Suppressor macrophage treated with lipopolysaccharide for 1 hour (primary cell): ENCODE measurements at places on chromosomes 6 and 20.

DNA sequence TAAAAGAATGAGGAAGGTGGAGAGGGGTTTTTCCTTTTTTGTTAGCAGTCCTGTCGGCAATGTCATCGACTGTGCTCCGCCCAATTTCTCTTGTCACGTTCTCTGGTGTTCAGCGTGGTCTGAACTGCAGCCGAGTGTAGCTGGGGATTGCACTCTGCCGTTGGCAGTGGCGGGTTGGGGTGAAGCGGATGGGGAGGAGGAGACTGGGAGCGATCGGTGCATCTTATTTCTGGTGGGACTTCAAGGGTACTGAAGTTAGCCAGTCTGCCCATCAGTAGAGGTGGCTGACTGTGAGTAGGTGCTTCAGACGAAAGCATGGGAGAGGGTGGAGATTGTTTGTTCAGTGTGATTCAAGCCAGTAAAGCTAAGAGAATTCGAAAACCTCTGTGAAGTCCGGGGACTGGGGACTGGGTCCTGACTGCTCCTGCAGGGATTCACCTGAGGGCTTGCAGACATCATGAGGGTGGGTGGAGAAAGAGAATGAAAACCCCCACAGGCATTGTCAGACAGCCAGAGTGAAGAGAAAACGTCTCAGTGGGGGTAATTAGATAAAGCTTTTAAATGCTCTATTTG lies 5.1 kb downstream of the RREB1 start:
- peak; percentile 69 for DNase-seq

- no peak for DNase-seq
These were observed 97.2 kb upstream of the DOK5 start for GRCh38 chr20:54377992-54378773.

GRCh38 chr20:31760519-31761240 lies 21.6 kb downstream of the TPX2 start:
- no peak for DNase-seq

DNA sequence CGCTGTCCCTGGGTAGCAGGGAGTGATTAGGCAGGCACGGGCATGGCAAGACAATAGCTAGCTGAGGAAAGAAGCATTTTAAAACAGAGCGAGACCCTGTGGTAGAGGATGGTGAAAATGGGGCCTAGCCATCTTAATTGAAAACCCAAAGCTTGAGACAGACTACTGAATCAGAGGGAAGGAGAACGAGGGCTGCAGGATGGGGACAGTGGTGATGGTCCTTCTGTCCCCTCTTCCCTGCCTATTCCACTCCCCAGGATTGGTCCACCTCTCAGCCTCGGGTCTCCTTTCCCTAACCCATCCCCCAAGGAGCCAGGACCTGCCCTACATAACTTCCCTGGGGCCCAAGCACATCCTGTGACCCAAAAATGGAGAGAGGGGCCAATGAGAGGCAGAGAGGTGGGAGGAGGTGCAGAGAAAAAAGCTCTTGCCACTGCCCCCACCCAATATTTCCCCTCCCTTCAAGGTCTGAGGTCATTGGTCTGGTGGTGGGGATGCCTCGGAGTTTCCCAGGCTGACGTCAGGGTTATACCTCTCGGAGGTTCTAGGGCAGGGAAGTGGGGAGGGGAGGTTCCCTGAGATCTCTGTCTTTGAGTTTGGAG lies 884 bp upstream of the CUTA start:
- peak; percentile 75 for DNase-seq

DNA sequence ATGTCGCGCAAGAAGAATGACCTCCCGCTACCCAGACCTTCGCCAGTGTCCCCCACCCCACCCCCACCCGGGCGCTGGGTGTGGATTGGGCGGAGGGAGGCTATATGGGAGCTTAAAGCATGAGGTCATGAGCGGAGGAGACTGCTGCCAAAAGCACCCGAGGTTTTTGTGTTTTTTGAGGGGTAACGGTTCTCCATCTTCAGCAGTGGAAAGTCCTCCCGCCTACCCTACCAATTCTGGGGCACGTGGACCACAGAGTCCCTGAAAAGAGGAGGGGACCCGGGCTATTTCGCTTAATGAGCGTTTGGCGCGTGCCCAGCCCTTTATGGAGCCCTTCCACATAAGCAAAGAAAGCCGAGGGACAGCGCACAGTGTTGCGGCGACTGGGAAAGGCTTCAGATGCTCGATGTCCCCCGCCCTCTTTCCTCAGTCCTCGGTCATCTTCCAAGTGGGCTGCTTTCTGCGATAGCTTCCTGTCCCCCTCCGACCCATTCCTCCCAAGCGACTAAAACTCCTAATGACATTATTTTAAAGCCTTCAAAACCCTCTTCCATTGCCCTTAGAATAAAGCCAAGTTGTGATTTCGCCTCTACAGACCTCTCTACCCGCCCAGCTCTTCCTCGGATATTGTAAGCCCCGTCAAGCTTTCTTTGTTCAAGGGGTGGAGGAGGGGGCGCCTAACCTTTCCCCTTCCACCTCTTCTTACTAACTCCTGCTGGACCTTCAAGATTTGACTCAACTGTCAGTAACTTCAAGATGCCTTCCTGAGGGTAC lies 2.1 kb upstream of the TRERF1 start:
- peak; percentile 62 for DNase-seq

GRCh38 chr20:37331060-37331857 lies 14.7 kb upstream of the SRC start:
- DNase-seq: no peak

- DNase-seq: no peak
These were observed 5.2 kb upstream of the ADRM1 start for GRCh38 chr20:62297449-62298227.

GRCh38 chr6:43024436-43024835 lies 3.0 kb downstream of the RRP36 start:
- no peak for DNase-seq

- peak; percentile 78 for DNase-seq
These were observed 106.5 kb upstream of the LAMP5 start for GRCh38 chr20:9407805-9408421.

- DNase-seq: peak; percentile 26
These were observed 71.0 kb upstream of the MRAP2 start for GRCh38 chr6:83962582-83962981.

DNA sequence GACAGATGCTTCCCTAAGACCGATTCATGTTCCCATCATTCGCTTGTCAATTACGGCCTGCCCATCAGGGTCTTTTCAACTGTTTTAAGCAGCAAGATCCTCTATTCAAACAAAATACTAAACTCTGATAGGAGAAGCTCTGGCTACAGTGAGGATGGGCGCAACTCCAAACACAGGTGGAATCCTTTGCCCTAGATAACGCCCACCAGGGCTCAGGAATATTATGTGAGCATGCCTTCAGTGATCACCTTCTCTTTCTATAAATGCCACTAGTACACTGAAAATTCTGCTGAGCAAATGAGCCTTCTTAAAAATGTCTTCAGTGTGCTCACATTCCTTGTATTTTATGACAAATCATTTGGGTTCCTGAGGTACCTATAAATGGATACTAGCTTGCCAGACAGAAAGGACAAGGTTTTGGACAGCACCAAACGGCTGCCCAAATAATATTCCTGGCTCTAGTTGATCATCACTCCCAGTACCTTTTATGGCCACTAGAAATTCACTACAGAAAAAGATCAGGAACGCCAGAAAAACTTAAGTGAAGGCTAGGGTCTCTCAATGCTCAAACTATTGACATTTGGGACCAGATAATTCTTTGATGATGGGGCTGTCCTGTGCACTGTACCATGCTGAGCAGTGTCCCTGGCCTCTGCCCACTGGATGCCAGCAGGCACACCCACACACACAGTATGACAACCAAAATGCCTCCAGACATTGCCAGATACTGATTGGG lies 13.1 kb downstream of the ZNF217 start:
- no peak for DNase-seq

GRCh38 chr6:147615659-147616456 lies 107.4 kb downstream of the SAMD5 start:
- DNase-seq: no peak

DNA sequence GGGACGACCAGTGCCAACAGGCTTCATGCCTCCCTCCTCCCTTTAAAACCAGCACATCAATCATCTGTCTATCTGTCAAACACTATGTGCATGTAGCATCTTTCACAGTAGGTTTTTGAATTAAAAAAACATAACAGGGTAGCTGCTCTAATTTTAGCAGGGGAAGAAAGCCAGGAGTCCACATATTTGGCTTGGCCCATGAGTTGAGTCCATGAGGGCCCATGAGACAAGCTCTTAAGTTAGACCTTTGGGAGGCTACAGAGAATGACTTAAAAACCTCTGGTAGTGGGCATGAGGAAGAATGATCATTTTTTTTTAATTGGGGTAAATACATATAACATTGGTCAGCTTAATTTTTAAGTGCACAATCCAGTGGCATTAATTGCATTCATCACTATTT lies 194.9 kb downstream of the UTRN start:
- DNase-seq: no peak

- no peak for DNase-seq
These were observed 356.4 kb downstream of the CDH4 start for GRCh38 chr20:61608275-61609085.

DNA sequence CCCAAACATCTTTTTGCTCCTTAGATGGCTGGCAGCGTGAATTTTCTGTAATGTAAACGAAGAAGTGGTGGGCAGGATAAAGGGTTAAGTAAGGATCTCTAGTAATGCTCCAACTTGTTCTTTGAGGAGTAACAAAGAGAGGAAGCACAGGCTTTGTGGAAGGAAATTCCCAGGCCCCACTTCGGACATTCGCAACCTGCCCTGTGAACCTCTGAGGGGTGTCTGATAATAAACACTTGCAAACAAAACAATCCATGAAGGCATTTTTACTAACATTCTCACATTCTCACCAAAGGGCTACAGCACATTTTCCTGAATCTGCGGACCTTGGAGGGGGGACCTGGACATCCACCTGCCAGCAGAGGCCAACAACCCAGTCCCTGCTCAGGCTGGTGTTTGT lies 25.8 kb upstream of the ADGRF5 start:
- DNase-seq: no peak

DNA sequence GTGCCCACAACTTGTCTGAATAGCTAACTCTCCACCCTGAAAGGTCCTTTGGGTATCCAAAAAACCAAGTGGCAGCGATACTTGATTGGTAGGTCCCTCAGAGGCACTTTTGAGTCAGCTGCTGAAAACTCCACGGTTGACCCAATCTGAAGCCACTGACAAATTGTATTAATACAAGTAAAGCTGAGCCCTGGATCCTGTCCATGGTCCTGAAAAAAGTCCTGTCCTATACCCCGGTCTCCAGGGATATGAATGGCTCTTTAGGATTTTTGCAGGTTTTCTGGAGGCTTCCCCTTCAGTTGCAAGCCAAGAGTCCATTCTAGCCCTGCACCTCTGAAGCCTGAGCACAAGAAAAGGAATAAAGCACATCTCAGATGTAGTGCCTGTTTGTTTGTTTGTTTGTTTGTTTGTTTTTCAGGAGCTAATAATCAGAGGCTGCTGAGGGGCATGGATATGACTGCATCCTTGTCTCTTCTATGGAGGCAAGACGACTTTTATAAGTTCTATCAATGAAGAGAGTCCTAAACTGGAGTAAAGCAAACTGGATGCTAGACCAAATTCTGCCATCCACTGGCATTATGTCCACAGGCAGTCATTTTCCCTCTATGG lies 1.7 kb upstream of the SLC12A5 start:
- peak; percentile 82 for DNase-seq

DNA sequence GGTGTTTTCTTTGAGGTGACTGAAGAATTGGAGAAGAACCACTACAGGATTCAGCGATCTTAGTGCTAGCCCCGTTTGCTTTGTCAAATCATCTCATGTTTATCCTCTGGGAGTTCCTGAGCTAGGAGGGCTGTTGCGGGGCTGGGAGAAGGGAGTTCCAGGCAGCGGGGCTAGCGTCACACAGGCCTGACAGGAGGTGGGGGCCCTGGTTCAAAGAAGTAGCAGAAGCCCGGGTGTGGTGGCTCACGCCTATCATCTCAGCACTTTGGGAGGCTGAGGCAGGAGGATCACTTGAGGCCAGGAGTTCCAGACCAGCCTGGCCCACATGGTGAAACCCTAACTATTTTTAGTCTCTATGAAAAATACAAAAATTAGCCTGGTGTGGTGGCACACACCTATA lies 33.2 kb upstream of the SULF2 start:
- no peak for DNase-seq

DNA sequence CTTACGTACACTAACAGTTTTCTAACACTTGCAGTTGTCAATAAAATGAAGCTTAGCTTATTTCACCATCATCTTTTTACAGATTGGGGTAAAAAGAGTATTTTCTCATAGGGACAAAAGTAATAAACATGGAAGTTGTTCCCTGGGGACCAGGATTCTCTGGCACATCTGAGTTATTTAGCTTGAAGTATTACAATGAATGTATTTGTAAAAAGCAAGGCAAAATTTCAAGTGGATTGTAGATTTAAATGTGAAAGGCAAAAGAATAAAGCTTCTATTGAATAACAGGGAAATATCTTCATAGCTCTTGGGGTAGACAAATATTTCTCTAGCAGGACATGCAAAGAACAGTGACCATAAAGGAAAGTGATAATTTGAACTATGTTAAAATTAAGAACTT lies 260.0 kb upstream of the ECI2 start:
- no peak for DNase-seq

- DNase-seq: no peak
These were observed 41.0 kb downstream of the TSHZ2 start for GRCh38 chr20:53013183-53013582.

- no peak for DNase-seq
These were observed 1.8 kb downstream of the TIAM2 start for GRCh38 chr6:154996841-154997311.

GRCh38 chr20:62352402-62353288 lies 14.5 kb downstream of the LAMA5 start:
- no peak for DNase-seq

- peak; percentile 77 for DNase-seq
These were observed 7.5 kb downstream of the HMGN4 start for GRCh38 chr6:26545627-26546026.

- DNase-seq: no peak
These were observed 16.3 kb upstream of the TRPC4AP start for GRCh38 chr20:35108921-35109320.
